ENCODE measurements at places on chromosomes 7 and 10.

GRCh38 chr10:30345611-30346010, 3.5 kb downstream of the MTPAP start:
- DNase-seq, result no peak

DNA sequence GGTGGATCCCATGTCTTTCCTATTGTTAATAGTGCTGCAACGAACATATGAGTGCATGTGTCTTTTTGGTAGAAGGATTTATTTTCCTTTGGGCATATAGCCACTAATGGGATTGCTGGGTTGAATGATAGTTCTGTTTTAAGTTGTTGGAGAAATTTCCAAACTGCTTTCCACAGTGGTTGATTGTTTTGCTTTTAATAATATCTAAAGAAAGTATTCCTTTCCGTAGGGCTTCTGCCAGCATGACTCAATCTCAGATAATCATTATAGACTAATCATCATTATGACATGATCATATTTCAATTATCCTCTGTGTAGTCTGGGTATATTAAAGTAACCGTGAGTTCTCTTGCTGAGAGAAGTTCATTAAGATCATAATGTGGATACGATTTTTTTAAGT, 110.2 kb upstream of the KMT2E start:
- DNase-seq, result no peak

GRCh38 chr10:30215623-30216022, 133.5 kb downstream of the MTPAP start:
- no peak for DNase-seq

DNA sequence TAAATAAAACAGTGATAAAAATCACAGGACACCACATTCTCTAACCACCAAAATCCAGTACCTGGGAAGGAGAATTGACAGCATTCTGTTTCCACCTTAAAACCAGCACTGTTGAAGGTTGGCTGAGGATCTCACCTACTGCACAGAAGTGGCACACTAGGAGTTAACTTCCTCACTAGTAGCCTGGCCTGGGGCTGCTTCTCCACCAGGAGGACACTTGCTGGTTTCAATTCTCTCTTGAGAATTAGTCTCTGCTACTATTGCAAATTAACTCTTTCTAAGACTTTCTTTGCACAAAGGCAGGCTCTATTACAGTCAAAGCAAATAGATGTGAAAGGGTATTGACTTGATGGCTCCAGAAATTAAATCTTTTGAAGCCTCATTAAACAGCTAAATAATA, 2.3 kb upstream of the CTTNBP2 start:
- DNase-seq, result no peak

DNA sequence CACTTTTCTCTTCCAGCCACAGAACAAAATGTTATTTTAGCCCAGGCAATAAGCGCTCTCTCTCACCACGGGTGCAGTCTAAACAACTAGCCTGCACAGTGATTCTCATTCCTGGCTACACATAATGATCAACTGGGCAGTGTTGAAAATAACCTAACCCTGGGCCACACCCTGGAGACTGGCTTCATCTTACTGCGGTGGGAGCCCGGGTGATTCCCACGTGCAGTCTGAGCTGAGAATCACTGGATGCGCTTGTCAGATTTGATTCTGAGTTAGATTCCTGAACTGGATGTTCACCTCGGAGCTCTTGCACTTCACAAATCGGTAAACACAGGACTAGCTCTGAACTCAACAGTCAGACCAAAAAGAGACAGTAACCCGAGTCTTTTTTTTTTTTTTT, 14.9 kb downstream of the ZC3HAV1 start:
- DNase-seq, result no peak

DNA sequence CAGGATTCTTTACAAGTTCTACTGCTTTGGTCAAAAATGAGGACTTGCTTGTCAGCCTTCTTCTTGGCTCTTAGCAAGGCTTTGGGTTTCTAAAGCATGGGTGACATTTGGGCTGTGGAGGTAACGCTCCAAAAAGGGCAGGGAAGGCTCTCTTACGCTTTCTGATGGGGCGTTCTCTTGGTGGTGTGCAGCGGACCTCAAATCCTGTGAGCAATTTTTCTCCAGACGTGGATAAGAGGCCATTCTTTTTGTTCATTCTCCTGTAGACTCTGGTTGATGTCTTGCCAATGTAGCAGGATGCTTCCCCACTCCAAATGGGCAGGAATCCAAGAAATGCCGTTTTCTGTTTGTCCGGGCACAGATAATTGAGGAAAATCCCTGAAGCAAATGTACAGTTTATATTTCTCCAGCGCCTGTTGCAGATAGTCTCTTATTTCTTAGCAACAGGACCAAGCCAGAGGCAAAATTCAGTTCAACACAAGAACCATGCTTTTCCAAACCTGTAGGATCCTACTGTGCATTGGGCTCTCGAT, 138.4 kb upstream of the NFE2L3 start:
- no peak for DNase-seq

GRCh38 chr7:47337531-47337930, 244.4 kb downstream of the TNS3 start:
- no peak for DNase-seq

- DNase-seq, result no peak
Measured at GRCh38 chr7:135169964-135170273, 588 bp downstream of the CYREN start.

DNA sequence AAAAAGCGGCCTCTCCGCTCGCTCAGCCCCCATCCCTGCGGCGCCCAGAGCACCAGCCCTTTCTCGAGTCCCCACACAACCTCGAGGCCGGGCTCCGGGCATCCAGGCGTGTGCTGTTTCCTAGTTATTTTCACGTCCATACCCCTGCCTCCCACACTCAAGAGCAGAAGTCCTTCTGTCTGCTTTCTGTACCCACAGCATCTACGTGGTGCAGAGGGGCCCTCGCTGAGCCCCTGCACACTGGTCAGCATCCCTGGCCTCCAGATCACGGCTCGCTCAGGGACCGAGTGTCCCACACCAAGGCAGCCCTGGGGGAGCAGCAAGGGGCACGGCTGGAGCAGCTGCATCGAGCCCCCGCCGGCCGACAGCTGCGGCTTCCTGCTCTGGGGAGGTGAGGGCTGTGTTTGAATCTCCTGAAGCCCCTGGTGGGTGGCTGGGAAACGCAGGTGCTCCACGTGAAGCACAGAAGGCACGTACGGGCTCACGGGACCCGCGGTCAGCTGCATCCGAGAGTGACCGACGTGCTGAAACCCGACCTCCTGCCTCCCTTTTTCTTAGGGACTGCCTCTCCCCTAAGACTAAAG, 333.1 kb downstream of the DNAJB6 start:
- no peak for DNase-seq

DNA sequence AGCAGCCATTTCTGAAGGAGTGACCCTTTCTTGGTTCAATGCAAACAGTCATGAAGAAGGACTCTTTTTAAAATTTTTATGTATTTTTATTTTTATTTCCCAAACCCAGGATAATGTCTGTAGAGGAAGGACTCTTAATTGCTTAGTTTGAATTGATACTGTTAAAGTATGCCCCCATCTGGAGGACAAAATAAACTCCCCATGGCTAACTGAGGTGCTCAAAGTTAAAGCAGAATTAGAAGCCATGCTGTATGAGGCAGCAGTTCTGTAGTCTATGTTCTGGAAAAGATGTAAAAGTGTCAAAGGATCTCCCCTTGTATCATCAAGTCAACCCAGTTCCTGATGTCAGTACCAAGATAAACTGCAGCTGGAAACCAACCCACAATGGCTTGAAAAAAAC, 617.9 kb upstream of the GRM3 start:
- no peak for DNase-seq

DNA sequence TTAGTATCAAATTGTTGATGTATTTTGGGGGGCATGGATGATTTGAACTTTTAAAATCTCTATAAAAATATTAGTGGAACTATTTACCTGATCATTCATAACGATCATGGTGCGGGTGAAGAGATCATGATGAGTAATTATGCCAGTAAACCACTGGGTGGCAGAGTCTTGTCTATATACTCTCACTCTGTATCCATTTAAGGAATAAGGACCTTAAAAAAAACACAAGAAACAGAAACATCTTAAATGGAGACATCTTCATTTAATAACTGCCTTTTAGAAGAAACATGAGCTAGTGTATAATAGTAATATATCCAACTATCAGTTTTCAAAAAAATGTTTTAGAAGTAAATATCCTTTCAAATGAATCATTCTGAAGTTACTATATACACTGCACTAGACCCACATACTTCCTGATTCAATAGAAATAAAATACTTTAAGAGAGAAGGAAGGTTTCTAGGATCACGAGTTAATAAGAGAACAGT, 84.0 kb downstream of the NRBF2 start:
- no peak for DNase-seq

- DNase-seq, result no peak
Measured at GRCh38 chr10:8085251-8085650, 30.8 kb downstream of the GATA3 start.

GRCh38 chr7:120741371-120742042, 116.4 kb downstream of the TSPAN12 start:
- no peak for DNase-seq

- DNase-seq, result no peak
Measured at GRCh38 chr7:21550821-21551531, 8.1 kb downstream of the DNAH11 start.

DNA sequence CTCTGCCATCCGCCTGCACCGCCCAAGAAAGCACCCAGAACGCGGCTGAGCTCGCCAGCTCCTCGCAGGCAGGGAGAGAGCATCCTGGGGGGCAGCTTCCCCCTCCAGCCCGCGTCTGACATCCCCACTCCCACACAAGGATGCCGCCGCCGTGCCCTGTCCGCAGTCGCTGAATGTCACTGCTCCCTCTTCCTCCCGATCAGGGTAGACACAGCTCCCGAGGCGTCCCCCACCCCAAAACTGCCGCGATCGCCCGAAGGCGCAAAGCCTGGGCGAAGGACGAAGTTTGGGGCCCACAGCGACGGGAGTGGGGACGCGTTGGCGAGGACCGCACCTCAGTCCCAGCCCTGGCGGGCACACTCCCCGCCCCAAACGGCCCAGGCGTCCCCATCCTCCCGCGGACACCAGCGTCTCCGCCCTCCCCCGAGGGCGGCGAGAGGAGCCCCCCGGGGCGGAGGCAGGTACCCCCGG, 1.5 kb upstream of the KAT6B start:
- no peak for DNase-seq

GRCh38 chr10:48235501-48235900, 39.0 kb downstream of the FRMPD2 start:
- DNase-seq, result no peak

- DNase-seq, result no peak
Measured at GRCh38 chr10:31018962-31019361, 12.7 kb downstream of the ZNF438 start.

Data from cortex of kidney (tissue), 1 donor.